ENCODE measurements at places on chromosomes 2 and 18. TPM values are rescaled to one million over a fixed set of nuclear protein-coding genes. Genes with fewer than 3 reads are reported as not detected.

GRCh38 chr2:61885896-61886603 is 2.4 kb downstream of the CCT4 start:
- peaks cover 1% of the 10 kb centered on the region for H3K4me1 ChIP-seq
- no peak overlapping the region for H3K27ac ChIP-seq
- H3K36me3 ChIP-seq = peaks cover 33% of the 10 kb centered on the region

DNA sequence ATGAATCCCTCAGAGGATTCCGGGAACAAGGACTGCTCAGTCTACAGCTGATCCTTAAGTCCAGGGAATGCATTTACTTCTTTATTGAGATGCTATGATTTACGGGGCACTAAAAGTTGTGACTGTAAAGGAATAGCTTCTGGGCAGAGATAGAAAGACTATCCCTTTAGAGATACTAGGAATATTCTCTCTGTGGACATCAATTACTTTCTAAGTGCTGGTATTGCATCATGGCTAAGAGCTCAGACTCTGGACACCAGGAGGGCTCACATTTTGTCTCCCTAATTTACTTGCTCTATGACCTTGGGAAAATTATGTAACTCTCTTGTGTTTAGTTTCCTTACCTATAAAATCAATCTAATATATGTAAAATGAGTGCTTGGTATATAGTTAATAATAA is 131.4 kb downstream of the AKAIN1 start:
- no peaks in the 10 kb centered on the region for H3K36me3 ChIP-seq
- H3K4me1 ChIP-seq = no peaks in the 10 kb centered on the region
- H3K4me3 ChIP-seq = no peak overlapping the region
- no peak for DNase-seq
- no peaks in the 10 kb centered on the region for H3K27me3 ChIP-seq
- H3K27ac ChIP-seq = no peak overlapping the region

DNA sequence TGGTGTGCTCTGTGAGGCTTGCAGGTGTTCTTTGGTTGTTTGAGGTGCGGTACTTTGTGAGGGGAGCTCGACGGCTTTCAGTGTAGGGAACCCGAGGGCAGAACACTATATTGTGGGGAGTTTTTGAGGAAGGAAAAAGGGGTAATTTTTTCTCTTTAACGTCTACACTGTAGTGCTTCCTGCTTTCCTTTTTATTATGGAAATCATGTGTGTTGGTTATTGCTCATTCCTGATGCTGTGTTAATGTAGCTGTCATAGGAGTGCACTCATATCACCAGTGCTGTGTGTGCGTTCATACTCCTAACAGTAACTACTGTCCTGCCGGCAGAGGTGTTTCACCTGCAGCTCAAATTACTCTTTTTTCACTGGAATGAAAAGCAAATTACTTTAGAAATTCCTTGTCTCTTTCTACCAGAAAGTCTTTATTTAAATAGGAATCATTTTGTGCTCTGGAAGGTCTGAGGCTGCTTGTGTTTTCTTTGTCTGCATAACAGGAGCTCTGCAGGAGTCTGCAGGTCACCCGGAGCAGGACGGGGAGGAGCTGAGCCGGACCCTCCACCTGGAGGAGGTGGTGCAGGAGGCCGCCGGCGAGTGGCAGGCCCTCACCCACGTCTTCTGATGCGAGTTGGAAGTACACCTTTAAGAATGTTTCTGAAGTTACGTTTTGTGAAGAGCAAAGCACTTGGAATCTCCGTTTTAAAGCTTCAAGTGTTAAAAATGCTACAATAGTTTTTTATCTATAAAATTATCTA is 145.5 kb downstream of the ZNF236 start:
- no peak for DNase-seq
- H3K4me1 ChIP-seq = no peaks in the 10 kb centered on the region
- H3K27ac ChIP-seq = no peak overlapping the region
- no peak overlapping the region for H3K4me3 ChIP-seq

- H3K27ac ChIP-seq = no peak overlapping the region
- no peak overlapping the region for H3K4me3 ChIP-seq
- H3K36me3 ChIP-seq = no peaks in the 10 kb centered on the region
- H3K27me3 ChIP-seq = no peaks in the 10 kb centered on the region
Measured at GRCh38 chr2:19667085-19667484, 234.7 kb downstream of the TTC32 start.

GRCh38 chr2:43622931-43623451 is 14.1 kb upstream of the PLEKHH2 start:
- no peaks in the 10 kb centered on the region for H3K36me3 ChIP-seq
- no peaks in the 10 kb centered on the region for H3K4me1 ChIP-seq
- no peak for DNase-seq
- no peak overlapping the region for H3K27ac ChIP-seq

KCNE4 gene
- 0.33 TPM for total RNA-seq

All from liver (tissue), 10 donors.